Omental fat pad (tissue), 4 donors: ENCODE measurements at places on chromosomes 3 and 15.

DNA sequence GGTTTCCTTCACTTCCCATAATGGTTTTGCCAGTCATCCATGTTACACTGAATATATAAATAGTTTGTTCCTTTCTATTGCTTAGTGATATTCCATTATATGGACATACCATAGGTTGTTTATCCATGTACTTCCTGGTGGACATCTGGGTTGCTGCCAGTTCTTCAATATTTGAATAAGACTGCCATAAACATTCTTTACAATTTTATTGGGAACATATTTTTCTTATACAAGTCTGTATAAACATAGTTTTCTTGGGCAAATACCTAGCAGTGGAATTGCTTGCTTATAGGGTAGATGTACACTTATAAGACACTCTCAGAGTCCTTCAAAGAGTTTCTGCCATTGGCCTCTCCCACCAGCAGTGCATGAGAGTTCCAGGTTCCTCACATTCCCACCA lies 231.4 kb downstream of the OPA1 start:
- DNase-seq: no peak

- no peak for DNase-seq
These were observed 217.4 kb upstream of the CD96 start for GRCh38 chr3:111324645-111325044.

DNA sequence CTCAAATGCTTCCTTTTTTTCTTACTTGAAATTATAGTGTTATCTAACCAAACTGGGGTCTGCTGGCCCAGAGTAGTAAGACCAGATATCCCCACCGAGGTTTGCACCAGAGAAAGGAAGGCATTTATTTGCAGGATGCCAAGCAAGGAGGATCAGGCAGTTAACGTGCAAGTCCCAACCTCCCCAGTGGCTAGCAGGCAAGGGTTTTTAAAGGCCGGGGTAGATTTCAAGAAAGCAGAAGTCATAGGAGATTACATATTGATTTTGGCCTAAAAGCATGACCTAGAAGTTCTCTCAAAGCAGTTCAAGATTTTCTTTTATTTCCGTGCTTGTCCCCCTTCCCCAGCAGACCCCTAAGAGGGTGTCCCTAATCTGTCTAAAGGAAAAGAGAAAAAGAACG lies 32.8 kb upstream of the STRIT1 start:
- DNase-seq: no peak

GRCh38 chr15:63857461-63857856 lies 23.7 kb upstream of the HERC1 start:
- no peak for DNase-seq
